PC-9 (cell line): ENCODE measurements at places on chromosomes 7 and 10. TPM values are rescaled to one million over a fixed set of nuclear protein-coding genes. Genes with fewer than 3 reads are reported as not detected.
A peak's percentile ranks its signal among the peaks of the same experiment; 100 is the strongest.

DNA sequence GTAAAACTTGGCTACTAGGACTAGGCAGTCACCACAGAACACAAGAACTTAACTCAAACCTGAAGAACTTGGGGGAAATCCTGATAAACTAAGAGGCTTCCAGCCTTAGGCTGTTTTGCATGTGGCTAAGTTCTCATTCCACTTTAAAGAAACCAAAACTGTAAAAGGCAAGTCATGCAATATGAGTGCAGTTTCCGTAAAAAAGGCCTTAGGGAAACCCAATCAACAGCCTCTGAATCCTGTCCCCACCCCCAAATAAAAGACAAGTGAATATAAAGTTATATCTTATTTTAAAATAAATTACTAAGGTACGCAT lies 95.1 kb downstream of the USP6NL start:
- DNase-seq: no peak

- DNase-seq: peak; percentile 31
Observed at GRCh38 chr10:96395931-96396877, 37.4 kb upstream of the OPALIN start.

DNA sequence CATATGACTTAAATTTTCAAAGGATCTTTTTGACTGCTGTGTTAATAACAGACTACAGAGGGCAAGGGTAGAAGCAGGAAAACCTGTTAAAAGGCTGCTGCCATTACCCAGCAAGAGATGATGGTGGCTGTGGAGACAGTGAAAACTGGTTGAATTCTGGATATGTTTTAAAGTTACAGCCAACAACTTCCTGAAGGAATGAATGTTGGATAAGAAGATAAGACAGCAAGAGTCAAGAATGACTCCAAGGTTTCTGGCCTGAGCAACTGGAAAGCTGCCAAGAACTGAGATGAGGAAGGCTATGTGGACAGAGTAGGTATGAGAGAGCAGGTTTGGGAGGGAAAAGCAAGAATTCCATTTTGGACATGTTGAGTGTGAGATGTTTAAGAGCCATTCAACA lies 19.1 kb downstream of the CNOT4 start:
- no peak for DNase-seq

DNA sequence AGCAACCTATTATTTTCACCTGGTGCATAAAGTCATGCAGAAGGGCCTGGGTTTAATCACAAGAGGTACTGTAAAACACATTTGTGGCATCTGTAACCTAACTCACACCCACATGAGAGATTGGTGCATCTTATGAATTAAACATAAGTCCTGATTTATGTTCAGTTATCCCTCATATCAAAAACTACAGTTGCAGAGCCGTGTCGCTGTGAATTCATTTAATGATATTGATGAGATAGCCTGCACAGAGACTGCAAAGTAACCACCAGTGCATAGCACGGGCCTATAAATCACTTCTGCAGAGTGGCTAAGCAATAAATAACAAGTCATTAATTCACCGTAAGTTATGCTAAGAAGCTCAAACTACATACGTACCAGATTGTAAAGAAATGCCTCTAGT lies 178.2 kb downstream of the RELN start:
- no peak for DNase-seq

DNA sequence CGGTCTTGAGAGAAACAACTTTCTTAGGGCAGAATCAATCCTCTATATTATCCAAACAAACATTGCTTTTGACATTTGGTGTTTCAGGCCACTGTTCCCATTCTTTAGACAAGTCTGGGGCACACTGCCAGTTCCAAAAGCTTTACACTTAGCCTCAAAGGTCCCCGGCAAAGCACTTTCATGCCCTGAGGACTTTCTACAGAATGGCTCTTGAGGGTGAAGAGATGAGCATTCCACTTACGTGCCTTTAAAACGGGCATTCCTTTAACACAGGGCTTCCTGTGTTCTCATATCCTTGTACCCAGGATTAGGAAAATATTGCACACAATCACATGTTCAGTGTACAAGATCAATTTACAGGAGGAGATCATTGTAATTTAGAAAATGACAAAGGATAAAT lies 13.1 kb upstream of the TMEM213 start:
- no peak for DNase-seq

DNA sequence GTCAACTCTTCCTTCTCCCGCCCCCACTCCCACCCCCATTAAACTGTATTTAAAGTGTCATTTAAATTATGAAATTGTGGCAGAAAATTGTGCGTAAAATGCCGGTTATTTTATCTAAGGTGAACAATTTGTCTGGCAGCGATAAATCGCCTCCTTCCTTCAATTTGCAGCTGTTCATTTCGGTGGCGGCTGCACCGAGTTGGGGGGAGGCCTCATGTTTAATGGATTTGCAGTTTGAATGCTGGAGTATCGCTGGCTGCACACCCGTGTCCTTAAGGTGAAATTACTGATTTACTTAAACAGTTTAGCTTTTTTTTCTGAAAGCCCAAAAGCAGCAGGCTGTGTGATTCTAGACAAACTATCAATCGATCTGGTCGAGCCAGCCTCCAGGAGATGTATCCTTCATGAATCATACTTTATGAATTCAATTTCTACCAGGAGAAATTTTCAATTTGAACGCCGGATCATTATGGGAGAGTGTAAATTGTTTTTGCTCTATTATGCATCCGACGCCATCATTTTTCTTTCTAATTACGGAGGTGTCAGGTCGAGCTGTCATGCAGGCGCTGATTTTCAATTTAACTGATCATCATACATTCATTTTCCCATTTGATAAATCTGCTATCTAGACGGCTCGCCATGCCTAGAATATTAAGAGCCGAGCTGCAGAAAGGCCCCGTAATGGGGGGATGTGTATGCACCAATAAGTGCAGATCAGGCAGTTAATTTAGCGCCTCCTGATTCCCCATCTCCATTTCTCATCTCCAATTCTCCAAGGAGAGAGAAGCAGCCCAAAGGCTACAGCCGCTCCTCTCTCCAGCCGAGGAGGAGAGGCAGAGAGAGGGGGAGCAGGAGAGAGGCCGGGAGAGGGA lies 6.5 kb downstream of the UNCX start:
- no peak for DNase-seq

DNA sequence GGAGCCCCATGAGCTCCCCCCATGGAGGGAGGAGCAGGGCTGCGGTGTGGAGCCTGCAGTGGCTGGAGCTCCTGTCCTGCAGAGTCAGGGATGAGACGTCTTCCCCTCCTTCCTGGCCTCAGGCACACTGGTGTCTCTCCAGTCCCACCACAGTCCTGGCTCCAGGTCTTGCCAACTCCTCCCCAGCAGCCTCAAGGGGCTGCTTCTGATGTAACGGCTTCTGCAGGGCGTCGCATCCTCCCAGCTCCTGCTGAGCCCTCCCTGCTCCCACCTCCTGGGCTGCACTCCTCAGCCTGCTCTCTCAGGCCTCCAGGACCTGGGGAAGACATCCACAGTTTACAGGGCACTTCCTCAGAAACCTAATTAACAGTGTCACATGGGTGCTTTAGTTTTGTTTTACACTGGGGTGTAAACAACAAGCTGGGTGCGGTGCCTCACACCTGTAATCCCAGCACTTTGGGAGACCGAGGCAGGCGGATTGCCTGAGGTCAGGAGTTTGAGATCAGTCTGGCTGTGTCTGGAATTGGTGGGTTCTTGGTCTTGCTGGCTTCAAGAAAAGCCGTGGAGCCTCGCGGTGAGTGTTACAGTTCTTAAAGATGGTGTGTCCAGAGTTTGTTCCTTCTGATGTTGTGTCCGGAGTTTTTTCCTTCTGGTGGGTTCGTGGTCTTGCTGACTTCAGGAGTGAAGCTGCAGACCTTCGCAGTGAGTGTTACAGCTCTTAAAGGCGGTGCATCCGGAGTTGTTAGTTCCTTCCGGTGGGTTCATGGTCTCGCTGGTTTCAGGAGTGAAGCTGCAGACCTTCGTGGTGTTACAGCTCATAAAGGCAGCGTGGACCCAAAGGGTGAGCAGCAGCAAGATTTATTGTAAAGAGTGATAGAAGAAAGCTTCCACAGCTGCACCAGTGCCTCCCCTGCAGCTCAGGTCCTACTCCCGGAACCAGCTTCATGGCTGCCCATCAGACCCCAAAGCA lies 95.0 kb downstream of the PAXIP1 start:
- DNase-seq: no peak

GRCh38 chr7:108001764-108002725 lies 916 bp downstream of the LAMB1 start:
- no peak for DNase-seq

Gene ASB10
- total RNA-seq: not detected in 2 replicates

Gene SAMD9
- total RNA-seq: 7.0 and 12.1 TPM in 2 replicates

Gene ADARB2
- not detected in 2 replicates for total RNA-seq

Gene CYP2C19
- not detected in 2 replicates for total RNA-seq

Gene MLXIPL
- 24.9 and 32.0 TPM in 2 replicates for total RNA-seq
